ENCODE measurements at places on chromosomes 16 and 17. TPM values are rescaled to one million over a fixed set of nuclear protein-coding genes. Genes with fewer than 3 reads are reported as not detected.

AHSP gene
- not detected for total RNA-seq

NLRC5 gene
- 414 TPM for total RNA-seq

- H3K4me3 ChIP-seq = peak overlapping the region; percentile 86
- peaks cover 14% of the 10 kb centered on the region for H3K4me1 ChIP-seq
- no peaks in the 10 kb centered on the region for H3K36me3 ChIP-seq
- DNase-seq = no peak
- H3K27me3 ChIP-seq = peaks cover 3% of the 10 kb centered on the region
- H3K27ac ChIP-seq = peak overlapping the region; percentile 79
These were observed 468 bp downstream of the FLYWCH2 start for GRCh38 chr16:2883458-2883908.

GRCh38 chr17:65888649-65889048, 303.3 kb downstream of the CEP112 start:
- H3K27me3 ChIP-seq = no peaks in the 10 kb centered on the region
- no peaks in the 10 kb centered on the region for H3K36me3 ChIP-seq
- no peak overlapping the region for H3K27ac ChIP-seq
- H3K4me1 ChIP-seq = no peaks in the 10 kb centered on the region

- no peak for DNase-seq
- H3K27ac ChIP-seq = peak overlapping the region; percentile 45
- H3K4me3 ChIP-seq = no peak overlapping the region
- H3K27me3 ChIP-seq = no peaks in the 10 kb centered on the region
- H3K4me1 ChIP-seq = peaks cover 55% of the 10 kb centered on the region
These were observed 139.1 kb upstream of the CHMP6 start for GRCh38 chr17:80852476-80853015.

GRCh38 chr17:51128076-51128475, 7.4 kb upstream of the SPAG9 start:
- H3K36me3 ChIP-seq = no peaks in the 10 kb centered on the region
- no peaks in the 10 kb centered on the region for H3K27me3 ChIP-seq
- no peak for DNase-seq
- H3K4me3 ChIP-seq = no peak overlapping the region
- peaks cover 10% of the 10 kb centered on the region for H3K4me1 ChIP-seq

OR3A3 gene
- total RNA-seq = not detected

MYH2 gene
- not detected for total RNA-seq

DNA sequence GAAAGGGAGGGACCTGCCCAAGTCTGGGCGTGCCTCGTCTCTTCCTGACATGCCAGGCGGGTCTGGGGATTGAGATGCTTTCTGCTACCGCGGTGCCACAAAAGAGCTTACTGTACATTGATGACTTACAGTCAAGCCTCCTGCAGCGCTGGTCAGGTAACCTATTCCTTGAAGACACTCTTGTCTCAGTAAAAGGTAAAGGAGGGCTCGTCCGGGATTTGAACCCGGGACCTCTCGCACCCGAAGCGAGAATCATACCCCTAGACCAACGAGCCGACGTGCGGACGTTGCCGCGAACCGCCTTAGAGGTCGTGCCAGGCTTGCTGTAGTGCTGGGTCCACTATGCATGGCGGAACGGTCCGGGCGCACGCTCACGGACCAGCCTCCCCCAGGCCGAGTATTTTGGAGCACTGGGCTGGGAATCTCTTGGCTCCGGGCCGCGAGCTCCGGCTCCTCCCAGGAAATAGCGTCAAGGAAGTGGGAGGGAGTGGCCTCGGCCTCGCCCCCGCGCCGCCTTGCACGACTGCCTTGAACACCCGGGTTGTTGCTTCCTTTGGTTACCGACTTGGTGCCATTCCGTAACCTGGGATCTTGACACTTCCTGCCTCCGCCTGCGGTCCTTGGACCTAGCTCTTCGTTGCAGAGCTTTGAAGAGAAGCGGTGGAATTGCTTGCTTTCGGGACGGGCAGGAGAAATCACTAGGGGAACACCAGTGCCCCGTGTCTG, 12.4 kb upstream of the AURKB start:
- H3K4me3 ChIP-seq = peak overlapping the region; percentile 93
- peaks cover 52% of the 10 kb centered on the region for H3K4me1 ChIP-seq
- peak; percentile 90 for DNase-seq
- peaks cover 13% of the 10 kb centered on the region for H3K36me3 ChIP-seq
- peaks cover 2% of the 10 kb centered on the region for H3K27me3 ChIP-seq

DNA sequence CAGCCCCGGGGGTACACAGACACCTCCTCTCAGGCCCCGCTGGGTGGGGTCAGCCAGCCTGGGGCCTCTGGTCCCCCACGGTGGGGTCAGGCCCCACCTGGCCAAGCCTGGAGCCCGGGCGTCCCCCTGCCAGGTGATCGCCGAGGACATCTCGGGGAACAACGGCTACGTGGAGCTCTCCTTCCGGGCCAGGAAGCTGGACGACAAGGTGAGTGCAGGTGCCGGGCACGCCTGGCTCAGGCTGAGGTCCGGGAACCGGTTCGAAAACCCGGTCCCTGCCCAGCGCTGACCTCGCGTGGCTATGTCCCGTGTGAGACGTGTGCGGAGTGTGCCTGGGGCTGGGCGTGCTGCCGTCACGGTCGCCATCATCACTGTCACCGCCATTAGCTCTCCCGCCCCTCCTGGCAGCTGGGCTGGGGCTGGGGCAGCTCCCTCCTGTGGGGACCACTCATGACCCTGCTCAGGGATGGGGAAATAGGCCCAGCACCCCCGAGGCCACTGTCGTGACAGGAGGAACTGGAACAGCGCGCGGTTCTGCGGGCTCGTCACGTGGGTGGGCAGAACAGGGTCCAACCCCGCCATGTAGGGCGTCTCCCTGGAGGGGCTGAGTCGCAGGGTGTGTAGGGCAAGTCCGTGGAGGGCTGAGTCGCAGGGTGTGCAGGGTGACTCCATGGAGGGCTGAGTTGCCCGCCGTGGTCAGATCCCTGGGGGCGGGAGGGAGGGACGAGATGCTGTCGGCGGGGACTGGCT, 8.5 kb downstream of the CPNE7 start:
- H3K4me3 ChIP-seq = no peak overlapping the region
- H3K27ac ChIP-seq = no peak overlapping the region
- H3K4me1 ChIP-seq = no peaks in the 10 kb centered on the region
- H3K36me3 ChIP-seq = no peaks in the 10 kb centered on the region
- DNase-seq = no peak
- no peaks in the 10 kb centered on the region for H3K27me3 ChIP-seq

SLC12A3 gene
- total RNA-seq = not detected

DNA sequence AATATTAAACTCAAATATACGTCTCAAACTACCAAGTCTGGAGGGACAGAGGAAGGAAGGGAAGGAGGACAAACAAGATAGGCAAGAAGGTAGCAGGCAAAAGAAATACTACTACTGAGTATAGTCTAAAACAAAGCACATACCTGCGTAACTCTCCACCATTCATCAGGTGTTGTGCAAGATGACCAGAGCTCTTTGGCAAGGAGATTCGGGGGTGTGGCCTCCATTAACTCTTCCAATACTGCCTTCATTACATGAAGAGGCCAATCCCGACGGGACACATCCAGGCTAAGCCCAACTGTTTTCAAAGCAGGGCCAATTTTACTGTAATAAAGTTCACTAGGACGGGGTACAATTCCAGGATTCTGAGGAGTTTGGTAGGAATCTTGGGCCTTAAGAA, 38.2 kb upstream of the ARL6IP1 start:
- no peak for DNase-seq
- no peak overlapping the region for H3K27ac ChIP-seq
- H3K36me3 ChIP-seq = peaks cover 45% of the 10 kb centered on the region
- H3K4me1 ChIP-seq = peaks cover 3% of the 10 kb centered on the region
- no peak overlapping the region for H3K4me3 ChIP-seq

TEKT5 gene
- total RNA-seq = not detected

DNA sequence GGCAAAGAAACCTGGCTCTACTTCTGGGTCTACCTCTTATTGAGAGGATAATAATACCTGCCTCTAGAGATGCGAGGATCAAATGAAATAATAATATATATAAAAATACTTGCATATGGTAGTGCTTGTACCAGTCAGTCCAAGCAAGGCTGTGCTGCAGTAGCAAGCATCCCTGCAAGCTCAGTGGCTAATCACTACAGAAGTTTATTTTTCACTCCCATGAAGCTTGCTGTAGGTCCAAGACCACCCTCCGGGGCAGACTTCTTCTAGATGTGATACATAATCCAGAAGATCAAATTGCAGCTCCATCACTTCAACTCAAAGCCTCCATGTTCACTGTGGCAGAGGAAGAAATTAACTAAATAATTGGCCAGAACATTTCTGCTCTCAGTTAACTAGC, 48.9 kb upstream of the NKD1 start:
- H3K4me1 ChIP-seq = no peaks in the 10 kb centered on the region
- H3K27me3 ChIP-seq = no peaks in the 10 kb centered on the region

SLC16A11 gene
- 1.2 TPM for total RNA-seq

GRCh38 chr16:53297477-53297876, 136.8 kb upstream of the RBL2 start:
- H3K27me3 ChIP-seq = no peaks in the 10 kb centered on the region
- no peak for DNase-seq
- peaks cover 1% of the 10 kb centered on the region for H3K4me1 ChIP-seq
- H3K36me3 ChIP-seq = peaks cover 6% of the 10 kb centered on the region
- no peak overlapping the region for H3K4me3 ChIP-seq

- no peak overlapping the region for H3K27ac ChIP-seq
- peaks cover 7% of the 10 kb centered on the region for H3K4me1 ChIP-seq
- no peak for DNase-seq
- H3K36me3 ChIP-seq = no peaks in the 10 kb centered on the region
These were observed 9.6 kb downstream of the SCN4A start for GRCh38 chr17:63963123-63963522.

- DNase-seq = no peak
- H3K27ac ChIP-seq = peak overlapping the region; percentile 22
- H3K4me1 ChIP-seq = peaks cover 34% of the 10 kb centered on the region
- no peaks in the 10 kb centered on the region for H3K27me3 ChIP-seq
- peak overlapping the region; percentile 15 for H3K4me3 ChIP-seq
These were observed 64.4 kb downstream of the KSR1 start for GRCh38 chr17:27520491-27521185.

DNA sequence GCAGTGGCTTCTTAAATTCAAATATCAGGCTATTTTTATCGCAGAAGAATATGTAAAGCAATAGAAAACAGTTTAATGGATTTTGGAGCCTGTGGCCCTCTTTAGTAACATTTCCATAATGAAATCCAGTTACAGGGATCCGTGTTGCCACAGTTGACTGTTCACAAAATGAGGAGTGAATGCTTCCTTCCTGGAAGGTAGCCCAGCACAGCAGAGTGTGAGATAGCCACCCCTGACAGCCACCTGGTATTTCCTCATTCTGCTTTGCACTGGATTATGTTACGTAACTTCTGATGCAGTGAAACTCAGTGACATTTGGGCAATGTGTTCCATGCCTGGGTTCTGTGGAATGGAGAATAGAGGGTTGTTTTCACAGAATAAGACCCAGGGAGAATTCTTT, 517.2 kb downstream of the RBFOX1 start:
- H3K36me3 ChIP-seq = no peaks in the 10 kb centered on the region
- H3K27ac ChIP-seq = no peak overlapping the region
- no peak overlapping the region for H3K4me3 ChIP-seq

GRCh38 chr16:12348733-12349704, 372.5 kb downstream of the SNX29 start:
- no peak overlapping the region for H3K27ac ChIP-seq
- peaks cover 1% of the 10 kb centered on the region for H3K36me3 ChIP-seq
- H3K27me3 ChIP-seq = no peaks in the 10 kb centered on the region
- H3K4me3 ChIP-seq = no peak overlapping the region
- no peaks in the 10 kb centered on the region for H3K4me1 ChIP-seq

HS3ST3B1 gene
- 10.0 TPM for total RNA-seq

DNA sequence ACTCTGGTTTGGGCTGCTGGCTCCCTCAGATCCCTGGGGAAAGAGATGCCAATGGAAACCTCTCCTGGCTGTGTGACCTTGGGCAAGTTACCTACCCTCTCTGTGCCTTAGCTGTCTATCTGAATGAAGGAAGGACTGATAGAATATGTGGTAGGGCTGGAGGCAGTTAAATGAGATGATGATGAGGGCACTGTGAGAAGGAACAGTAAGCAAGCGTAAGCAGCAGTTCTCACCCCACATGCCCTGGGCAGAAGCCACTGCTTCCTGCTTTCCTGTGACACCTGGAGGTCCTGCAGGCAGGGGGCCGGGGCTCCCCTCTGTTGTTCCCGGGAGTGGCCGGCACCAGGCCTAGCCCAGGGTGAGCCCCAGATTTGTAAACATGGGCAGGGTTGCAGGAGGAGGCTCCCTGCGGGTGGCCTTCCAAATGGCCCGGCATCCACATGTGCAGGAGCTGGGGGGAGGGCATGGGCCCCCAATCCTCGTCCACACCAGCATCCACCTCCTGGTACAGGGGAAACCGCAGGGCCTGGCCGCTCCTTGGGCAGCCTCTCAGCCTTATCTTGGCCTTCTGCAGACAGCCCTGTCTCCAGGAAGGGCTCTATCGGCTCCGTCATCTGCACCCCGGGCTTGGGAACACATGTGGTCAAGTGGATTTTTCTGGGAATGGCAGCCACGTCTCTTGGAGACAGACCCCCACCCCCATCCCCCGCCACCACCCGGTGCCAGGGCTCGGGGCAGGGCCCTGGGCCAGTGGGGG, 235.6 kb upstream of the GSE1 start:
- no peak overlapping the region for H3K27ac ChIP-seq
- H3K27me3 ChIP-seq = peaks cover 7% of the 10 kb centered on the region
- no peaks in the 10 kb centered on the region for H3K36me3 ChIP-seq

PIPOX gene
- total RNA-seq = 3.5 TPM

HIC1 gene
- total RNA-seq = 62.1 TPM

DNA sequence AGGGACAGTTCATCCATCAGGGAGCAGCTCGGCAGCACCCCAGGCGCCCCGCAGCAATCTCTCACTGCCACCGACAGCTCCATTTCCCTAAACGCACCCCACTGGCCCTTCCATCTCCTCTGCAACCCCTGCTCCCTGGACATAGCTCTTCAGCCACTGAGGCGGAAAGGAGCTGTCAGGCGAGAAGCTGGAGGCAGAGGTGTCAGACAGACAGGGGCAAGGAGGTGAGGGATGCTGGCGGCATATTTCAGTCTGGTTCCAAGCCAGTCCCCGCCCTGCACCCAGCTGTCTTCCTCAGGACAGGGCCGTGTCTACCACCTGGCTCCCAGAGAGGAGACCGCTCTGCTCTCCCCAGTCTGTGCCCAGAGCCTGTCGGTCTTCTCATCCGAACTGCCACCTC, 9.7 kb downstream of the ACLY start:
- H3K4me3 ChIP-seq = no peak overlapping the region
- no peaks in the 10 kb centered on the region for H3K27me3 ChIP-seq

DNA sequence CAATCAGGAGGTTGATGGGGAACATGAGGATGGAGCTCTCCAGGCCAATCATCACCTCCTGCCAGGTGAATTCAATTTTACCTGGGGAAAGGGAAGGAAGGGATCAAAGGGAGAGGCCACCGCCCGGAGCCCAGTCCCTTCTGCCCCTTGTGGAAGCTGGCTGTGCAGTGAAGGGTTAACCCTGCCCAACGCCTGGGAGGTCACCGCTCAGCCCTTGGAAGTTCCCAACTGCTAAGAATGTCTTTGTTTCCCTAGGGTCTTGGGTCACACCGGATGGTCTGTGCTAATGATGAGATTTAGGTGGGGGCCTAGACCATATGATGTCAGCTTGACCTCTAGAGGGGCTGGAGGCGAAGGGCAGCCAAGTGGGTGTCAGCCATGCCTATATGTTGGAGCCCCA, 52.1 kb upstream of the GCSH start:
- no peak overlapping the region for H3K4me3 ChIP-seq
- no peaks in the 10 kb centered on the region for H3K36me3 ChIP-seq
- no peaks in the 10 kb centered on the region for H3K4me1 ChIP-seq

Measured in activated naive CD8-positive, alpha-beta T cell treated with anti-CD3 and anti-CD28 coated beads, Interleukin-2, amount 10 ng/mL, durations not matched to agents 7 days and 5 days (primary cell).